ENCODE measurements at places on chromosomes 5 and 9. TPM values are rescaled to one million over a fixed set of nuclear protein-coding genes. Genes with fewer than 3 reads are reported as not detected.

CLIC3 gene
- polyA plus RNA-seq = not detected

CORO2A gene
- polyA plus RNA-seq = 2.2 TPM

SARDH gene
- polyA plus RNA-seq = 9.6 TPM

SGCD gene
- polyA plus RNA-seq = 4.0 TPM

MLLT3 gene
- 32.4 TPM for polyA plus RNA-seq

PCDHAC1 gene
- polyA plus RNA-seq = 0.13 TPM

TAF11L10 gene
- not detected for polyA plus RNA-seq

LOX gene
- polyA plus RNA-seq = 40.5 TPM

ITGA1 gene
- 60.0 TPM for polyA plus RNA-seq

SNCAIP gene
- 26.1 TPM for polyA plus RNA-seq

UGT3A2 gene
- 20.1 TPM for polyA plus RNA-seq

IL9 gene
- not detected for polyA plus RNA-seq

ADGRD2 gene
- polyA plus RNA-seq = 0.10 TPM

ZNF454 gene
- polyA plus RNA-seq = 9.9 TPM

PCDHGA1 gene
- 1.1 TPM for polyA plus RNA-seq
